Head of caudate nucleus (tissue), 42 donors: ENCODE measurements at places on chromosomes 16 and 17.

DNA sequence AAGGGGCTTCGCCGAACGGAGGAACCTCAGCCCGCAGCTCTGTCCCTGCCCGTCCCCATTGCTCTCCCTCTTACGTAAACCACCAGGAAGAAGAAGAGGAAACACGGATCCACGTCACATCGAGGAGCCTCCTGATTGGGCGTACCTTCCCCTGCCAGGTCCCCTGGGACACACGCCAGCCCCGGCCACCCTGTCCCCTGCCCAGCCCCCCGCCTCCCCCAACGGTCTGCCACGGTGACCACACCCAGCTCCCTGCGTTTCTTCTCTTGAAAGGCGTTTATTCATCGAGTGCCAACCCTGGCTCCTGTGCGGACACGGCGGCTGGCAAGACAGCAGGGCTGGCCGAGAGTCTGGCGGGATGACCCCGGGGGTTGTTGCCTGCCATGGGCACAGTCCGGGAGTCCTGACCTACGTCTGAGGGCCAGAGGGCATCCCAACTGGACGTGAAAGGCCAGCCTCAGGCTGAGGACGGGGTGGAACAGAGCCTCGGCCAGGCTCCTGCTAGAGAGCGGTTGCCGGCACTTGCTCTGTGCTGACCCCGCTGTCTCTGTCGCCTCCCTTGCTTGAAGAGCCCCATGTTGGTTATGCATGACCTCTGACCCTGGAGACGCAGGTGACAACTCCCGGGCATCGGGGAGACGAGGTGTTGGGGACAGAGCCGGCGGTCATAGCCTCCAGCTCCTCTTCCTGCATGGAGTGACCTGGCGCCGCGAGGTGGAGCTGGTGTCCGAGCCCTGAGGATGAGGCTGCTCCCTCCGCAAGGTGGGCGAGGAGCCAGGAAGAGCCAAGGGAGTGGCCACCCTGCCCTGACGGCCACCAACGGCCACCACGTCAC lies 40.5 kb upstream of the ACSF3 start:
- DNase-seq = peak; percentile 55

DNA sequence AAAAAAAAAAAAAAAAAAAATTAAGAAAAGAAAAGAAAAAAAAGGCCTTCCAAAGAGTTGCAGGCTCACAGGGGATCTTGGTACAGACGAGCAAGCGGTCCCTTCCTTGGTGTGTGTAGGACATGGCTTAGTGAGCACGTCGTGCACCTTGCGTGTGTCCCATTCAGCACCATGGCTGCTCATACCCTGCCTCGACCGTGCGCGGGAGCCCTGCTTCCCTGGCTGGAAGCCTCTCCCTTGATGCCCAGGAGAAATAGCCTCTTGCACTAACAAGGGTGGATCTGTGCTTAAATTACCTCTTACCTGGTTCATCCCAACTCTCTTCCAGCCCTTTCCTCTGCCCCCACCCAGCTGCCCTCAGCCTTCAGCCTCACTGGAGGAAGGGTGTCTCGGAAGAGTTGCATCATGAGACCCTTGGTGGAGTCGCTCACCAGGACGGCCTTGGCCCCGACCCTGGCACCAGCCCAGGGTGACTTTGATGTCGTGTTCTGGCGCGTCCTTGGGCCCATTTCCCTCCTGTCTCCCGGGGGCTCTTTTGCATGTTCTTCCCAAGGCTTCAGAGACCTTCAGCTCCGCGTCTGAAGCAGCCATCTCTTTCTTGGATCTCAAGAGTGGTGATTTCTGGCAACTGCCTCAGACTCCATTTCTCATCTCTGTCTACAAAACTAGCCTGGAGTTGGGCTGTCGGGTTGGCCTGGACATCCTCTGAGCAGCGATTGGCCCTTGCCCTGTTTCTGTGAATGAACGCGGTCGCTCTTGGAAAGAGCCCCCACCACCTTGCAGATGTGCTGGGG lies 127.2 kb downstream of the CMIP start:
- DNase-seq = no peak

DNA sequence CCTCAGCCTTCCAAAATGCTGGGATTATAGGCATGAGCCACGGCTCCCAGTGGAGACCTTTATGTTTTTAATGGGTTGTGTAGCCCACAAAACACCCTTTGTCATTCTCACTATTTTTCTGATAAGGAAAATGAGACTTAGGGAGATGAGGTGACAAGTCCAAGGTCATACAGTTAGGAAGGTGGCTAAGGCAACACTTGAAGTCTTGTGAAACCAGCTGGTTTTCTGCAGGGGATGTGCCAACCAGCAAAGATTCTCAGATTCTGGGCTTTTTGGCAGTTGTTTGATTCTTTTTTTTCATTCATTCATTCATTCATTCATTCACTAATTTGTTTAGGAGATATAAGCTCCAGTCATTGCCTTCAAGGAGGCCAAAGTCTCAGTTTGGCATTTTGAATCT lies 10.0 kb upstream of the PHOSPHO1 start:
- no peak for DNase-seq

GRCh38 chr17:77125432-77125901 lies 15.3 kb upstream of the SEC14L1 start:
- DNase-seq = no peak
